Fibroblast of gingiva (primary cell): ENCODE measurements at places on chromosomes 2 and 18.

- peak; percentile 88 for DNase-seq
These were observed 42.7 kb downstream of the COLEC12 start for GRCh38 chr18:457521-458412.

- no peak for DNase-seq
These were observed 2.9 kb downstream of the ACKR3 start for GRCh38 chr2:236572482-236572881.

DNA sequence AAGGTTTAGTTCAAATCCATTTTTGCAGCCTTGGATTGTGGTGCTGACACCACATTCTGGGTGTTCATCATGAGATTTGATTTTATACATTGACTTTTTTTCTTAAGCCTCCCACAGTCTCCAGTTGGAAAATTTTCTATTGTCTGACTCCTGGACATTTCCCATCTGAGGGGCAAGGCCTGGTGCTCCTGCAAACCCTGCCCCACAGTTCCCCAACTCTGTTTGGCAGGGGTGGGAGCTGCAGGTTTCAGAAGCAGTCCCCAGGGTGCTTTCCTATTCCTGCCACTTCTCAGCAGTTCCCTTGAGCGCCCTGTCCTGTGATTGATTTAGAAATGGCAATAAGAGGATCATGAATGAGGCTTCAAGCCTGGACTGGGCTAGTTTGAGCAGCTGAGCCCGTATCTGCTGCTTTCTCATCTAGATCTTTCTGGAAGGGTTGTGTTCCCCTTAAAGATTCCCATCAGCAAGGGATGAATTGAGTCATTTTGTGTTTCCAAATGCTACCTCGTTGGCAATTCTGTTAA is 77.0 kb downstream of the CIB4 start:
- DNase-seq = no peak

DNA sequence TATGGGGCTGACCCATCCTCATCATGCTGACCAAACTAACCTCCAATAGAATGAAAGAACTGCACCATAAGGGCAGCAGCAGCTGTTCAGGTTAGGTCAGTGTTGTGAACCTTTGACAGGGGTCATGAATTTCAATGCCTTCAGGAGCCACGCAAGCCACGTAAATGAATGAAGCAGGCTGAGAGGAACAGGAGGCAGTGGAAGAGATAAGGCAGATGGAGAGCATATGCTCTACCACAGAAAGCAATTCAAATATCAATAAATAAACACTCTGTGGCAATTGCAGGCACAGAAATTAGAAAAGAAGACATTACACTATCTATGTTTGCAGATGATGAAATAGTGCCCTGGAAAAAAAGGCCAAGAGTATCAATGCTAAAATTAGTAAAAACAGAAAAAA is 56.3 kb downstream of the SCG2 start:
- peak; percentile 59 for DNase-seq

- DNase-seq = no peak
These were observed 25.1 kb downstream of the TRAF3IP1 start for GRCh38 chr2:238345297-238345968.

GRCh38 chr2:393711-394696 is 106.1 kb upstream of the ALKAL2 start:
- DNase-seq = no peak

DNA sequence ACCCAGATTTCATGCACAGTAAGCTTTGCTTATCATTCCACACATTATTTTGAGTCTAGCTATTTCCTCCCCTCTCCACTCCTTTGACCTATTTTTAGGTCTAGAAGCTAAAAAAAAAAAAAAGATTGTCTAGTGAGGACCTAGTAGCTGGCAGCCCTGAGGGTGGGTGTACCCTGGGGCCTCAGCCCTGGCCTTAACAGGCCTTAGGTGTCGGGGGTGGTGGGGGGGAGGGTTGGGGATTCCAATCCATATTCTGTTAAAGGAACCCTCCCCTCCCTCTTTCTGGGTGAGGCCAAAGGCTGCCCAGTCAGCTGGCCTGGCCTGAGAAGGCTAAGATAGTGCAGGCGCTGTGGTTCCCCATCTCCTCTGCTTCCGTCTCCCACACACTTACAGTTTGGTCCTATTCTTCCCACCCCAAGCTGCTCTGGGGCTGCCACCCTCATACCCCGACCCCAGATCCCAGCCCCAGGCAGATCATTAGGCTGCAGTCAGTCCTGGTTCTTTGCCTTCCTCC is 65.5 kb upstream of the HK2 start:
- no peak for DNase-seq

DNA sequence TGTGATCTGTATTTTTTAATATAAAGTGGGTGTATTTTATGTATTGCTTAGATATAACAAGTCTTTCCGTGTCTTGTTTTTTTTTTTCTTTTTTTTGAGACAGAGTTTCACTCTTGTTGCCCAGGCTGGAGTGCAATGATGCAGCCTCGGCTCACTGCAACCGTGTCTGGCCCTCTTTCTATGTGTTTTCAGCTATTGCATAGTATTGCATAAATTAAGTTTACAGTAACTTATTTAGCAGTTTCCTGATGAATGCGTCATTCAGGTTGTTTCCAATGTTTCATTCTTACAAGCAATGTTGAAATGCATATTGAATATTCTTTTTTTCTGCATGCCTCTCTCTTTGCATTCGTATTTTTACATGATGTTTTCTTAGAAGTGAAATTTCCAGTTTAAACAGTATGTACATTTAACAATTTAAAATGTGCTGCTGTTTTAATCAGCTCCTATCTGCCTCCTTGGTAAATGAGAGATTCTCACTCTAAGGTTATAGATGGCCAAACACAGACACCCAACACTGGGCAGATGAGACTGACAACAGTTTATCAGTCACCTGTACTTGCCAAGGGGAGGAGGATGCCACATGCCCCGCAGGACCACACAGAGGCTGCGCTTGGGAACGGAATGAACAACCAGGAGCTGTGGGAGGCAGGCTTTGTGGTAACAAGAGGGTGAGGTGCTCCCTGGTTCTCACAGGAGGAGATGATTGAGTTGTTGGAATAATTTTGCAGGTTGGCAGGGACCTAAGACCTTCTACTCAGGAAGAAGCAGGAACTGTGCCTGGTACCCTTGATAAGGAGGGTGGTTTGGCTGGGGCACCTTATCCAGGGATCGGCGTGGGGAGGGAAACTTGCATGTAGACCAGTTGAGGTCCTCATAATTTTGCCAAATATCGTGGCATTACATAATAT is 7.5 kb downstream of the SLC9A4 start:
- DNase-seq = no peak

GRCh38 chr18:24228667-24229041 is 89.8 kb downstream of the CABYR start:
- no peak for DNase-seq

DNA sequence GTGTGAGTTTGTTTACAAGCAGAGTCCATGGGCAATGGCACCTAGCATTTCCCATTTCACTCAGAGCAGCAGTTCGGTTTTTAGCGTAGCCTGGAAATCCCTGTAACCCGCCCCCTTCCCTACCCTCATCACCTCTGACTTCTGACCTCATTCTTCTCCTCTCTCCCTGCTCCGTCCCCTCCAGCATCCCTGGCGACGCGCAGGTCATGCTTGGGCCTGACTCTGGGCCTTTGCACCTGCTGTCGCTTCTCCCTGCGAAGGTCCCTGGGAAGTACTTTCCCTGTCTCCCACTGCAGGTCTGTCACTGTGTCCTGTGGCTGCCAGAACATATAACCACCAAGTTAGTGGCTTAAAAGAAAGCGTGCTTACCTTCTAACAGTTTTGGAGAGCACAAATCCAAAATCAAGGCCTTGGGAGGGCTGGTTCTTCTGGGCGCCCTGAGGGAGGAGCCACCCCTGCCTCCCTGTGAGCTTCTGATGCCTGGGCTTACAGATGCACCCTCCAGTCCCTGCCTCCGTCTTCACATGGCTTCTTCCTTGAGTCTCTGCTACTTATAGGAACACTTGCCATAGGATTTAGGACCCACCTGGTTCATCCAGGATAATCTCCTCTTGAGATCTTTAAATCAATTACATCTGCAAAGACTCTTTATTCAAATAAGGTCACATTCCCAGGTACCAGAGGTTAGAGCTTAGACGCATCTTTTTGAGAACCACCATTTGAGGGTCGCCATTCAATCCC is 8.1 kb upstream of the RAB17 start:
- DNase-seq = no peak

DNA sequence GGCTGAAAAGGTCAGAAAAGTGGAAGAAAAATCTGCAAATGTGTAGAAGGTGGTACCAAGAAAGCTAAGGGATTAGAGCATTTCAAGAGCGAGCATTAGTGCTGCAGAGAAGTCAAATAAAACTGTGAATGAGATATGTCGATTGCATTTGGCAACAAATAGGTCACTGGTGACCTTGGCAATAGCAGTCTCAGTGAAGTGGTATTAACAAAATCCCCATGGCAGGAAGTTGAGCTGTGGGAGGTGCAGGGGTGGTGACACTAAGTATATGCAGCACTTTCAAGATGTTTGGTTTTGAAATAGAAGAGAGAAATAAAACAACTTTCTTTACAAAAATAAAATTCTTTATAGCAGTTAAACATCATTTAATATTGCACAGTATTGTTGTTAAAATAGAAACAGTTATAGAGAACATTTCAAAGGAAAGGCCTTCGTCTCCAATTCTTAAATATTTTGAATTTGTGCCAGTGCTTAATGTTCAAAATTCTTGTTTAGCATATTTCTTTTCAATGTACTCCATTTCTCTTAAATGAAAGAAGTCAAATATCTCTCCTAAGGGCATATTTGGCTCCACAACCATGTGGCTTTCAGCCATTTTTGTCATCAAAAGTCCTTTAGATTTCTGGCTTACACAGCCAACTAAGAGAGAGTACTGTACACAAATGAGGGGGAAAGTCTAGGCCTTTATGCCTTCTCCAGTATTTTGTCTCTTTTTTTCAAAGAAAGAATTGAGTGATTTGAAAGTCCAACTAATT is 443.0 kb upstream of the MMADHC start:
- DNase-seq = no peak

DNA sequence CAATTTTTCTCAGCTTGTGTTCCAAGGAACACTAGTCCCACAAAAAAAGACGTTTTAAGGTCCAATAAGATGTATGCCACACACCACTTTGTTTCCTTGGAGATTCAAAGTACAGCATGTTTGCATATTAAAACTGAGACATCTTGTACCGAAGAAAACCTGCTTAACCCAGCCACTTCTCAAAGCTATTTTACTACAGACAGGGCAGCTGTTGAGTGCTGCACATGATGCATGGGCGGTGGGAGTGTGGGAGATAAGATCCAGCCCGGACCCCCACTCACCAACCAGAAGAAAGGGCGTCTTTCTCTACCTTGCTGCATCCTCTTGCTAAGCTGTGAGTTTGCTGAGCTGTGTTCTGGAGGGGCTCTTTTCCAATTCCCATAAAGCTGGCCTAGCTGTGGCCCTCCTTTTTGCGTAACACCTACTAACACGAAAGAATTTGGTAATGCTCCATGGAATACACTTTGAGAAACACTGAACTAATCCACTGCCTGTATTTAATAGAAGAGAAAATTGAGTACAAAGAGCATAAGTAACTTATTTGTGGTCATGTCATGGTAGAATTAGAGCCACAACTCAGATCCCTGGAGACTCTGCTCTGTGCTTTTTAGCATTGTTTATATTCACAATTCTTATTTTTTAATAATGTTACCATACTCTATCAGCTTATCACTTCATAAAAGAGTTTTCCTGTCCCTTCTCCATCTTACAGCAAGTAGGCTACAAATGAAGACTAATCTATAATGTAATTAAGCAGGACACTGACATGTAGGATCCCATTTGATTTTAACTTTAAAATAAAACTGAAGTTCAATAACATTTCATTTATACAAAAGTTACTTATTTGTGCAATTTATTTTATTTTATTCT is 90.0 kb downstream of the PLEKHM3 start:
- peak; percentile 27 for DNase-seq

DNA sequence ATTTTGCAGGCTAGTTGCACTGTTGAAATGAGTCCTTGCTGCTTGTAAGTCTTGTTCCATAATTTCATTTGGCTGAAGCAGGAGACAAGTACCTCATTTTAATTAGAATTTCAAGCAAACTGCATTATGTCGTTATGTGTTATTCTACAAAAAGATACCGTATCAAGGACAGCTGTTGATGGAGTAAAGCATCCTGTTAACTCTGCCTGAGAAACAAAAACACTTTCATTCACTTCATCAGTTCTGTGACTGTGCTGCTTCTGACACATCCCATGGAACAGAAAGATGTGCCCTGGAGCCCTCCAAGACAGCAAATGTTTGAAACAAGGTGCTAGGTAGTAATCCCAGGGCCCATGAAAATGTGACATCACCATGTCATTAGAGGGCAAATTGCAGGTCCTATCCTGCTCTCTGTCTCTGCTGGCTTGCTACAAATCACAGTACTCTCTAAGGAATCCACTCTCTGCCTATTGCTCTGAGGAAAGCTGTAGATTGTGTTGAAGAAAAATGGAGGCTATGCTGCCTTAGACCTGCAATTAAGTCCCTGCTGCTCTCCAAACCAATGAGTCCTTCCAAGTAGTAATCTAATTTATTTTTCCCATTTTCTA is 209.7 kb upstream of the PARD3B start:
- DNase-seq = no peak

DNA sequence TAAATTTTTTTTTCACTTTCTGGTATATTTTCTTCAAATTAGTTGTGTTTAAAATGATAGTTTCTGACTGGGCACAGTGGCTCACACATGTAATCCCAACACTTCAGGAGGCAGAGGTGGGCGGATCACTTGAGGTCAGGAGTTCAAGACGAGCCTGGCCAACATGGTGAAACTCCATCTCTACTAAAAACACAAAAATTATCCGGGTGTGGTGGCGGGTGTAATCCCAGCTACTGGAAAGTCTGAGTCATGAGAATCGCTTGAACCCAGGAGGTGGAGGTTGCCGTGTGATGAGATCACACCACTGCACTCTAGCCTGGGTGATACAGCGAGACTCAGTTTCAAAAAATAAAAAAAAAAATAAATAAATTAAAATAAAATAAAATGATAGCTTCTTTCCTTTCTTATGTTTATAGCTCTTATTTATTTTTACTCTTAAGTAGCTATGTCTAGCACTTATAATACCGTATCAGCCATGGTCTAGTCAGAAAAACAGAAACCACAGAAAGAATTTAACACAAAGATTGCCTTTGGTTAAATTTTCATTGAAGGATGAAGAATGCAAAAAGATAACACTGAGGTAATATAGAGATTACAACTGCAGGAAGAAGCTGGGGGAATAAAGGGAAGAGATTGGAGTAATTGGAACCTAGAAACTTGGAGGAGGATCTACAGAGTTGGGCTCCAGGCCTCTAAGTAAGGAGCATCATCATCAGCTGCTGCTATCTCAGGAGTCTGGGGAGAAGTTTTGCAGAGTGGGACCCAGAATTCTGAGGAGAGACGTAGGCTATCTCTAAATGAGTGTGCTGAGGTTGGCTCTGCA is 54.7 kb upstream of the MBOAT2 start:
- DNase-seq = peak; percentile 82
